ENCODE measurements at places on chromosomes 3 and 15.

- no peak for DNase-seq
Measured at GRCh38 chr3:187085933-187086332, 53.4 kb downstream of the RPL39L start.

- DNase-seq, result no peak
Measured at GRCh38 chr3:187963677-187964385, 190.1 kb upstream of the LPP start.

GRCh38 chr3:23368731-23369130, 165.6 kb downstream of the UBE2E2 start:
- DNase-seq, result no peak

DNA sequence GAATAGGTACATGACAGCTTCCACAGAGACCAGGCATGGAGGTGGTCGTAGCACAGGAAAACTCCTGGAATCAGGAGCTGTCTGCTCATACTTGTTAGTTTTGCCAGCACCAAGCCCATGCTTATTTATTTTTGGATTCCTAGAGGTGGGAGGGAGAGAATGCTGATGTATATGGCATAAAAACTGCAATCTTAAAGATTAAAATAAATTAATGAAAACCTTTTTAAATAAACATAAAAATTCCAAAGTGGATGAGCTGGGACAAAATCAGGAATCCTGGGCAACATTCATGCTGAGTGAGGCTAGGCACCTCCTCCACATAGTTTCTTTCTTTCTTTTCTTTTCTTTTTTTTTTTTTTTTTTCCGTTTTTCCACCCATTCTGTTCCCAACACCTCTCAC, 14.3 kb upstream of the BCL6 start:
- no peak for DNase-seq

GRCh38 chr3:172816968-172817367, 66.4 kb downstream of the ECT2 start:
- DNase-seq, result no peak

DNA sequence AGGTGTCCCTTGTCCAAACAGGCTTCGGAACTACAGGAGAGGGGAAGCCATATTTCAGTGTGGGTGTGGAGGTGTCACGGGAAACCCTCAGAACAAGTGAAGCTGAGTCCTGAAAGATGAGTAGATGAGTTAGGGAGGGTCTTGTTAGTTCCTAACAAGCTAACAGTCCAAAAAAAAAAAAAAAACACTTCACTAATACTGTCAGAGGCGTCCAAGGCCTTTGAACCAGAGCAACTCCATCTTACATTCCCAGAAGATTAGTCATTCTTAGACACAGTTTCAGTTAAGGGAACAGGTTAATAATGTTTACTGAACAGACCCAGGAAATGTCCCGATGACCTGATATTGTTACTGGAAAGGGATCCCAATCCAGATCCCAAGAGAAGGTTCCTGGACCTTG, 7.0 kb upstream of the ATP8B4 start:
- no peak for DNase-seq

DNA sequence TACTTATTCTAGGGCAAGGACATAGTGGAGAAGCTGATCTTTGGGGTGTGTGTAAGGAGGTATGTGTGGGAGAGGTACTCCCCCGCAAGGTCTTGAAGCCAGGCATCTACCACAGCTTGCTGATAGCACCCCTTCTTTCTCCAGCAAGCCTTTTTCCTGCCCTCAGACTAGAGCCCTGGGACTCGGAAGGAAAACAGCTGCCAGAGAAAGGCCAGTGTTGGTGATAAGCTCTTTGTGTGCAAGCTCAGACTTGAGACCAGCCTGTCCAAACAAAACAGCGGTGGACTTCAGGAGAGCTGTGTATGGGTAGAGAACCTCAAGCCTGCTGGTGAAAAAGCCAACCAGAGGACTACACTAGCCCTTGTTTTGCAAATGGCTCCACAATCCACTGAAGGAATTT, 1028.6 kb downstream of the MCTP2 start:
- no peak for DNase-seq

- DNase-seq, result no peak
Measured at GRCh38 chr3:60657972-60658371, 593.3 kb downstream of the FHIT start.

GRCh38 chr15:22786868-22787698, 639 bp downstream of the NIPA1 start:
- DNase-seq, result no peak

GRCh38 chr15:39756806-39757522, 25.7 kb downstream of the FSIP1 start:
- no peak for DNase-seq

DNA sequence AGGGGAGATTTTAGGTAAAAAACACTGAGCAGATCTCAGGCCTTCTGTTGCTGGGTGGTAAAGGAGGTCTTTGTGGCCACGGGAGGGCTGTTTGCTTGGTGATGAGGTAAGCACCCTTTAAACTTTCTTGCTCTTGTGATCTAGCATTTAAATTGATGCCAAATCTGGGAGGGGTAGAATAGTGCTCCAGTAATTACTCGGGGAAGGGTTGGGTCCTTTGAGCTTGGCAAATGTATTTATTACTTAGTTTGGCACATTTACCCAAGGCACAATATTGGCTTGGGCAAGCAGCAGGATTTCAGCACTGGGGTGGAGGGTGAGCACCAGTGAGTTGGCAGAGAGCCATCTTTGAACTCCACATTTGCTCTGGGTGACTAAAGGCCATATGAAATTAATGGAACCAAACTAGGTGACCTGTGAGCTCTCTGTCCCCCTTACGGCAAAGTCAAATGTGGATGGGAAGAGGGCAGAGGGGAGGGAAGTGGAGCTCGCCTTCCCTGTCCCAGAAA, 185.9 kb upstream of the ONECUT1 start:
- DNase-seq, result no peak

All from osteocyte (in vitro differentiated cells).